ENCODE measurements at places on chromosomes 7 and 10.

- DNase-seq: no peak
These were observed 3.7 kb upstream of the ZNF800 start for GRCh38 chr7:127396184-127396583.

- no peak for DNase-seq
These were observed 168.0 kb upstream of the RHEB start for GRCh38 chr7:151687523-151688235.

DNA sequence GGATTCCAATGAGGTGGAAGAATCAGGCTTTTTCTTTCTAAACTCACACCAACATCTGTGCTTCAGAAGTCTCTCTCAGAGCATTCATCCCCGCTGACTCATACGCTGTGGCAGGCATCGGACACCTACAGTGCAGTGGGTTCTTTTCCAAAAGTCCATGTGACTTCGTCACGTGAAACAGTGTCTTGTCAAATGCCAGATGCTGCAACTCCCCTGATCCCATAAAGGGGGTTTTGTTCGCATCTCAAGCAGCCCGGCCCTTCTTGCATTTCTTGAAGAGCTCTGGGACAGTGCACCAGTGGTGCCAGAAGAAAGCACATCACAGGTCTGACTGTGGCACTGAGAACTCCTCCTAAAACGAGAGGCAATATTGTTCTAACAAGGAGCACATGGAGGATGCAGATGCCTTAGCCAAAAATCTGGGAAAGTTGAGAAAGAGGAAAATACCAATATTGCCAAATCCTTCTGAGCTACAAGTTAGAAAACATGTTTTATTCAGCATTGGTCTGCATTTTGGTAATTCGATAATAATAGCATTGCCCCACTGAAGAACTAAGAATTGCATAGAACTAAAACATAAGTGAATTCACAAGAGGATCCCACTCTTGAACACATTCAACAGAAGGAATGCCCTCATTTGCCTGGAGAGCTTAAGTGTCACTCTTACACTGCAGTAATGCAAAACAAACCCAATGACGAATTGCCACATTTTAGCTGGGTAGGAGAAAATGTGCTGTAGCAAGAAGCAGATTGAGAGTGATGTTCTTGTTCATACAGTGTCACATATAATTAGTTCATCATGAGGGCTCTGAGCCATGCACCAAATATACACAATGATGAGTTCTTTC lies 204.4 kb downstream of the CXCL12 start:
- no peak for DNase-seq

DNA sequence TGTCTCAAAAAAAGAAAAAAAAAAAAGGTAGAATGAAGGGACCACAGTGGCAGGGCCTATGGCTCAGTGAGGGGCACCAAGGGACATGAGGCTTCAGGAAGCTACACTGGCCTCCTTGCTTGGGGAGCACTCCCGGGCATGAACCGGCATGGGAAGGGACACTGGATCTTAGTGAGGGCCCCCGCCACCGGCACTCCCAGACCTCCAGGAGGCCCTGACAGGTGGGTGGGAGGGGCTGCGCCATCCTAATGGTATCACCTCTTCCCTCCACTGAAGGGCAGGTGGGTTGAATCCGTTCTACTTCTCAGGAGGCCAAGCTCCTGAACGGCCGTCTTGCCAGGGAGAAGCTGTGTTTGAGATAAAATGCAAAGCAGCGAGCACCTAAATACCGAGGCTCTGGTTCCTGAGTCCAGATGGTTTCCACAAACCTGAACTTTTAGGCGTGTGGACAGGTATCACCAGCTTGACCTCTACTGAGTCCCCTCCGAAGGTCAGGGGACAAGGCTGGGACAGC lies 69.8 kb downstream of the C10orf143 start:
- DNase-seq: no peak

DNA sequence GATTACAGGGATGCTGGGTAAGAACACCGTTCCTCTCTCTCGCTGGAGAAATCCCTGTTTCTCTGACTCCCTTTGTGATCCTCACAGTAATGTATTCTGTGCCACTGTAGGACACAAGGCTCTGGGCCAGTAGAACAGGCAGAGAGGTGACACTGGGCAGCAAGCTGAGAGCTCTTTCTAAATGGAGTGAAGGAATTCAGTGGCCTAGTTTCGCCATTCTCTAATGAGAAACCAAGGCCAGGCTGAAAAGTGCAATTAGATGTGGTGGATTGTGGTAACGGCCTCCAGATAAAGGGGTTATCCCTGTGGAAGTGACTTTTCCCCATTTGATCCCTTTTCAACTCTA lies 12.8 kb downstream of the KCTD7 start:
- DNase-seq: no peak

- no peak for DNase-seq
These were observed 11.8 kb downstream of the MMRN2 start for GRCh38 chr10:86945361-86946212.

GRCh38 chr10:17785276-17785930 lies 23.7 kb upstream of the MRC1 start:
- DNase-seq: no peak

DNA sequence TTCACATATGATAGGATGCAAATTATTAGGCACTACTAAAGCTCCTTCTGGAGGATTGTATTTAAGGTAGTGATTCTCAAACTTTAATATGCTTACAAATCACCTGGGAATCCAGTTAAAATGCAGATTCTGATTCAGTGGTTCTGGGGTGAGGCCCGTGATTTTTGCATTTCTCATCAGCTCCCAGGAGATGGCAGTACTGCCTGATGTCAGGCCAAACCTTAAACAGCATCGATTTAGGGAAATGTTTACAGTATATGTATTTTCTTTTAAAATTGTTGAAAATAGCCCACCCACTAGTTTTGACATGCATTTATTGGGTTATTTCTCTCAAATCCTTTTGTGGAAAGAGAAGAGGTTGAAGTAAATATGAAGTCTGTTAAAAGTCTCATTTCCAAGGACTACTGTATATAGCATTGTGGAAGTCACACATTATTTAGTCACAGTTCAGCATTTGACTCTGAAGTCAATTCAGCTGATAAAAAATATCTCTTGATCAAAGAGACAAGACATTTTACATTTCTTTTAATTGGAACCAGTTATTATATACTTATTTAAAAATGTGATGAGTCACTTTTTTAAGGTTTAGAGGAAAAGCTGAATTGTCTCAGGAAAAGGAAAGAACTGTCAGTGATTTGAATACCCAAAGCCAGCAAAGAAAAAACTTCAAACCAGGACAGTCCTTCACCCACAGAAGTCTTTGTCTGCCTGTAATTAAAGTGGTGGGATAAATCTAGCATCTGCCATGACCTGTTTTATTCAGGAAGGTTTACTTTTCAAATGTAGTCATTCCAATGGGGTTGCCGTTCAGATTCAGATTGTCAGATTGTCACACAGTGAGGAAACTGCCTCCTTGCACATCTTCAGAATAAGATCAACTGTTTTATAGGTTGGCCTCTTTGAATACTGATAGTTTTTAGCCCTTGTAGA lies 21.1 kb upstream of the HBP1 start:
- DNase-seq: no peak

DNA sequence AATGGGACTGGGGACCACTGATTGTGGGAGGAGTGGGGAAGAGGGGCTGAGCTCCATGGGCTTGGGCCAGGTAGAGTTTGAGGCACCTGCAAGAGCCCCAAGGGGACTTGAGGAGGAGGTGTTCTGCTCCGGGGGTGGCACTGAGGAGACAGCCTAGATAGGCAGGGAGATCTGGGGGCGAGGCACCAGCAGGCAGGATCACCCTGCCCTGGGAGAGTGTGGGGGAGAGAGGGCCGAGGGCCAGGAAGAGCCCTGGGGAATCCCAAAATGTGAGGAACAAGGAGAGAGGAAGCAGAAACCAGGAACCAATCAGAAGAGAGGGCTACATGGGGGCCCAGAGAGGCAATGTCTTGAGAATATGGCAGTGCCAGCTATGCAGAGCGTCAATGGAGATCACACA lies 34.6 kb downstream of the LEP start:
- no peak for DNase-seq

GRCh38 chr7:27147199-27148030 lies at the start of gene HOXA6:
Gene HOXA6 (minus strand): TSS chr7:27147774. CDS start chr7:27147749, 25 bp downstream.
- no peak for DNase-seq

DNA sequence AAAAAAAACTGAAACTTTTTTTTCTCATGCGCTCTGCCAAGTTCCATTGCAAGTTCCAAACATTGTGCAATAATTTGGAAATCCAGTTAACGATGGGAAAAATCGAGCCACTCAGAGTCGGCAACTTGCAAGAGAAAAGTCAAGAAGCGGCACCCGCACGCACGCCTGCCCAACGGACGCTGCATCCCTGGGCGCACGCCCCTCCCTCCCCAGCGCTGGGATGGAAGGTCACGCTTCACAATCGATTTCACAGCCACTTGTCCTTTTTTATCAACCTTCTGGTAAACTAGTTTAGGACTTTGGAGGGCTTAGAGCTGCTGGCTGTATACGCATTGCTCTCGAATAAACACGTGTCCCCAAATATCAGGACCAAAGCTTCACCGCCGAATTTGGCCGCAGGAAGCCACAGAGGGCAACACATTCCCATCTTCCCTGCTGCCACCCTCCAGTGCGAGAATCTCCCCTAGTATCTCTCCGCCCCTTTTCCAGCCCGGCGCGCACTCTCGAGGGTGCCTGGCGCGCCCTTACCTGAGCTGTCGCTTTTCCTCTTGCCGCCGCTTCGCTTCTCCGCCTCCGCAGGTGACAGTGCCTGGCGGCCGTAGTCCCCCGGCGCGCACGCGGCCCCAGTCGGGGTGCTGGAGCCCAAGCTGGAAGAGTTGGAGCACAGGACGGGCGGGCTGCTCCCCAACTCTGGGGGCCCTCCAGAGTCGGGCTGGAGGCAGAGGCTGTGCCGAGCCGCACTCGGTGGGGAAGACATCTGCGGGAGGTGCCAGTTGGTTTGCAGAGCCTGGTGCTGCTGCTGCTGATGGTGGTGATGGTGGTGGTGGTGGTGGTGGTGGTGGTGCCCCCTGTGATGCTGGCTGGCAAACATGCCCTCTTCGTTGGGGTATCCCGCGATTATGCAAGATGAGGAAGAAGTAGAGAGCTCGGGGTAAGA lies 857 bp downstream of the MEOX2 start:
- DNase-seq: no peak

DNA sequence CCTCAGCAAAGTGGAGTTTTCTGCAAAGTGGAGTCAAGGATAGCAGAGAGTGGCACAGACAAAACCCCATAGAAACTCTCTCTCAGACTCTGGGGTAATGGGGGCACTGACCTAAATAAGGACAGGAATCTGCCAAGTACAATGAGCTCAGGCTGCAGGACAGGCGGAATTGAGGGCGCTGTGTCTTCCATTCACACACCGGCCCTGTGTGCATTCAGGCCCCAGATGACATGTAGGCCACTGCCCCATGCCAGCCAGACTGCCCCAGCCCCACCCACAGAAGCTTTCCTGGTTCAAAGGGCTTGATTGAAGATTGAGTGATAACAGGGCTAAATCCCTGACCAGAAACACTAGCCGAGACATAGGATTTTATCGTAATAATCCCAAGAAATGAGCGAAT lies 52.7 kb downstream of the EEPD1 start:
- DNase-seq: no peak

GRCh38 chr7:191105-191980 lies 1.0 kb upstream of the FAM20C start:
- no peak for DNase-seq

- DNase-seq: no peak
These were observed 5.9 kb downstream of the SAP25 start for GRCh38 chr7:100567751-100568175.

DNA sequence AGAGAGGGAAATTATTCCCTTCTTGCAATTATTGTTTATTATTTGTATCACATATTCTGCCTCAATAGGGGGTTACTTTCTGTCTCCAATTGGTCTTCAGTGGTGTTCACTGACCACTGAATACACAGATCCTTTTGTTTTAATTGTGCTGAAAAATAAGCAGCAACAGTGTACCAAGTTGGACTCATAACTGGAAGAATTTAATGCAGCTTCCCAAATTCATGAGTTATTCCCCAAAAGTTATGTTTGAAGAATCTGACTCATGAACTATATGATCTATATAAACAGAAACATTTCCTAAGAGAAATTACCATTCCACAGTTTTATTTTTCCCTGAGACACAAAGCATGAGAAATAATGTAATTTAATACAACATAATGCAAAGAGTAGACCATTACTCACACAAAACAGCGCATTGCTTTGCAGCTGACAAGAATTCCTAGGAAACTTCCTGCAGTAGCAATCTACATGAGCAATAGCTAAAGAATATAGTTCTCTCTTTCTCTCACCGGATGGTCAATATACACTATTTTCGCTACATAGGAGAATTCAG lies 479.2 kb downstream of the HTR7 start:
- DNase-seq: no peak

GRCh38 chr7:100655908-100656674 lies at the start of gene ACTL6B:
Gene ACTL6B (minus strand): TSS chr7:100656448. CDS start chr7:100656354, 94 bp downstream.
- no peak for DNase-seq

DNA sequence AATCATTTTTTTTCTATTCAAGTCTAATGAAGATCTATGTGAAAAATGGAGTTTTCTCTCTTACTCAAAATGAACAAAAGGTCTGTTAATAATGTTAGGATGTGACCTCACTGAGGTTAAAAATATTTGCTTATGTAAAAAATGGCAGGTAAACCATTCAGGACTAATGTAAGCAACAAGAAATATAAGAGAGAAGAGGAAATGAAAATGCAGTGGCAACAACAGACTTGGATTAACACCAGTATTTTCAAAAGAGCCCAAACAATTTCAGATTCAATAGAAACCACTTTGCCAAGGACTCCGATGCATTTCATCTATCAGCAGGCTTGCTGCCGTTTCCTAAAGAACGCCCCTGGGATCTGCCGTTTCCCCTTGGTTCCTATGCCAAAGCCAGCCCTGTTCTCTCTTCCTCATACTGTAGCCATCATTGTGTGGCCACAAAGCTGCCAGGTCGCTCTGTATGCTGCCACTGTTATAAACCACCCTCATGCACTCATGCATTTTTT lies 66.4 kb downstream of the MTURN start:
- no peak for DNase-seq

DNA sequence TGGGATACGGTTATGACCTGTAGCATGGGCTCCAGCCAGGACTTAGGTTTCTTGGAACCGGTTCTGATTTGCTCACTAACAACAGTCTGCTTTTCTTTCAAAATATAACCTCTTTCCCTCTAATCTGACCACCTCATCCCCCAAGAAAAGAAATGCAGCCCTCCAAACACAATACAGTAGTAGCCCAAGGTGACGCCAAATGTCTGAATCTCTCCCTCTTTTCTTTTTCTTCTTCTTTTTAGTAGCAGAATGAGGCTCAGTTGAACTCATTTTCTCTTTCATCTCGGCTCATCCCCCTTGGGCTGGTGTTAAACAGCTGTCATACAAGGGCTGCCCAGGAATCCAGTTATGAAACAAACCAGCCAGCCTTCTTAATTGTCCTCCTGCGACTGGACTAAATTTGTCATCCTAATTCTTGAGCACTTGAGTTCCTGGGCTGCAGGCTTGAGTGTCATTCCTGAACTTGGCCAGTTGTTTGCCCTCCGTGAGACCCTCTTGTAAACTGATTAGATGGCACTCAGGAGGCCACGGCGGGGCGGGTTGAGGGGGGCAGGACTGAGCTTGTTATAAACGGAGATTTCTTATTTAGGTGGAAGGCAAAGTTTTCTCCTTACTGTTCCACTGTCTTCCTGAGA lies 94.8 kb downstream of the SORCS3 start:
- no peak for DNase-seq

GRCh38 chr7:117285826-117286225 lies 37.0 kb downstream of the WNT2 start:
- DNase-seq: no peak

All from activated CD4-positive, CD25-positive, alpha-beta regulatory T cell (primary cell).